Fibroblast of skin of right biceps (primary cell): ENCODE measurements at places on chromosomes 7 and 10.

DNA sequence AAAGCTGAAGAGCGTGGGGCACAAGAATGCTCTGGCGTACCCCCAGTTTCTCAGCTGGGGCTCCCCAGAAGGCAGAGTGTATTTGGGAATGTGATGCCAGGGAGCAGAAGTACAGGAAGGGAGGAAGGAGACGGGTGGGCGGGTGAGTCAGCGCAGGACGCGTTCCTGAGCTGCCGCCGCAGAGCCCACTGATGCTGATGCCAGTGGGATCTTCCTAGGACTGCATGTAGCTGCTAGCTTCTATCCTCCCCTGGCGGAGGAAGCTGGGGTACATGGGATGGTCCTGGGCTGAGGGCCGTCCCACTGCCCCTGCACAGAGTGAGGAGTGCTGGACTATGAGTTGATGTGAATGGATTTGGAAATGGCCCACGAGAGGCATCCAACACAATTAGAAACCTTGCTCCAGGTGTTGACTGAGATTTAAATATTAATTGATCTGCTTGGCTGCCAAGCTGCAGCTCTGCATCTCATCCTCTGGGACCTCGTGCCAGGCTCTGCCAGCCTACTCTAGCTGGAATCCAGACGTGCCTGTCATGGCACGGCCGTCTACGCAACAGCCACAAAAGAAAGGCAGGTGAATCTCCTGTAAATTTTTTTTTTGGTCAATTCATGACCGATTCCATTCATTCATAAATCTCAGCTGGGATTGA is 66.2 kb upstream of the RHEB start:
- DNase-seq = no peak

DNA sequence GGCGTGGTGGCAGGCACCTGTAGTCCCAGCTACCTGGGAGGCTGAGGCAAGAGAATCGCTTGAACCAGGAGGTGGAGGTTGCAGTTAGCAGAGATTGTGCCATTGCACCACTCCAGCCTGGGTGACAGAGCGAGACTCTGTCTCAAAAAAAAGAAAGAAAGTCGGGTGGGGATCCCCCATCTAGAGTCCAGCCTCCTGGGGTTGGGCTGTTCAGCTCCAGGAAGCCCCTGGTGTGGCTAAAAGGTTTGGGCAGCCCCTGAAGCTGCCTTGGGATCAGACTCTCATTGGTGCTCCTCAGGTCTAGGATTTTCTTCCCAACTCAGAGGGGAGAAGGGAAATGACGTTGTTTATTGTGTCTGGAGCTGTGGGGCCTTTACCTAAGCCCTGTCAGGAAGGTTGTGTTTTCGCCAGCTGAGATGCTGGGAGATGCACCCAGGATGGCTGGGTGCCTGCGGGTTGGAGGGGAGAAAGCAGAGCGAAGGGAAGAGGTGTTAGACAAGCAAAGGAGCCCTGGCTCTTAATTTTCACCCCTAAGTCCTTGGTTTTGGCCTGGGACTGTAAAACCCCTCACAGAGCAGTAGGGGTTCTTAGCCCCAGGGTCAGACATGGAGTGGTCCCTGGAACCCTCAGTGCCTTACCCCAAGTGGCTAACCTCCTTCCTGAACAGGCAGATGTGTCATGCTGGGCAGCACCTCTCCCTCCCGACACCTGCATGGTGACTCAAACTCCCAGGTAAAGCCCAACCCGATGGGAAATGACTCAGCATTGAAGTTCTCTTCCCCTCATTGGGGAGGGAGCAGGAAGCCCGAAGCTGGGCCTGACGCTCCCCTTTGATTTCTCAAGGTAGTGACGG is 21.1 kb downstream of the PLAU start:
- no peak for DNase-seq

- no peak for DNase-seq
Measured at GRCh38 chr7:150481922-150482321, 31.5 kb downstream of the GIMAP8 start.

- DNase-seq = no peak
Measured at GRCh38 chr7:53658951-53659350, 623.5 kb downstream of the POM121L12 start.

GRCh38 chr10:123443924-123444323 is 222.2 kb upstream of the GPR26 start:
- no peak for DNase-seq

DNA sequence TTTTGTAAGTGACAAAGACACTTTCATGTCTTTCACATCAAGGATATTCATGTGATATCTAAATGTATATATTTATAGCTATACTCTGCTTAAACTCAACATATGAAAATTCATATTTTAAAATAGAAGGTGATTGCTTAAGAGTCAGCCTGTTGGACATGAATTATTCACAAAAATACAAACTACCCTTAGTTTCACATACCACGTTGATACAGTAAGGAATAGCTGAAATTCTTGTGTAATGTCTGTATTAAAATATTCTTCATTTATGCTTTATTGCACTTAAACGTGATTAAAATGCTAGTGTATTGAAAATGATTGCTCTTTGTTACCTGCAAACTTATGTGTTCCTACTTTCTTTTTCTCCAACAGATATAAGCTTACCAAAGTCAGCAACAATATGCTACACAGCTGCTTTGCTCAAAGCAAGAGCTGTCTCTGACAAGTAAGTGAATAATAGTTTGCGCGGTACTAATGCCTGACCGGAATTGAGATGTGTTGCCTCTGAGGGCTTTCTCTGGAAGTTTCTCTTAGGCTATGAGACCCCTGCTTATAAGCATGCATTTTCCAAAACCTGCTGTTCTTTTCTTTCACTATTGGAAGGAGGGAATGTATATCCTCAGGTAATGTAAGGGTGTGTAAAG is 133.8 kb downstream of the WNT2 start:
- peak; percentile 44 for DNase-seq

GRCh38 chr10:73799899-73800559 is 11.4 kb downstream of the NDST2 start:
- DNase-seq = no peak

GRCh38 chr10:111561124-111561523 is 484.3 kb downstream of the ADRA2A start:
- no peak for DNase-seq

DNA sequence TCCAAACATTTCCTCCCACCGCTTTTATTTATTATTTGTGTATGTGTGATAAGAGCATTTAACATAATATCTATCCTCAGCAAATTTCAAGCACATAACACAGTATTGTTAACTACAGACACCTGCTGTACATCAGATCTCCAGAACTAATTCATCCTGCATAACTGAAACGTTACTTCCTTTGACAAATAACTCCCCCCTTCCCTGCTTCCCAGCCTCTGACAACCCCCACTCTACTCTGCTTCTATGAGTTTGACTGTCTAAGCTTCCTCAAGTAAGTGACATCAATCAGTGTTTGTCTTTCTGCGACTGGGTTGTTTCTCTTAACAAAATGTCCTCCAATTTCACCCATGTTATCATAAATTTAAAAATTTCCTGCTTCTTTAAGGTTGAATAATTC is 22.1 kb downstream of the C10orf71 start:
- DNase-seq = no peak

GRCh38 chr10:104689105-104689504 is 48.0 kb downstream of the SORCS3 start:
- no peak for DNase-seq
